ENCODE measurements at places on chromosomes 3 and 15.

GRCh38 chr15:33612721-33613304 is 302.0 kb downstream of the RYR3 start:
- DNase-seq, result no peak

- no peak for DNase-seq
Observed at GRCh38 chr3:29334706-29335105, 53.8 kb downstream of the RBMS3 start.

GRCh38 chr3:70539908-70540307 is 227.5 kb upstream of the MDFIC2 start:
- no peak for DNase-seq

DNA sequence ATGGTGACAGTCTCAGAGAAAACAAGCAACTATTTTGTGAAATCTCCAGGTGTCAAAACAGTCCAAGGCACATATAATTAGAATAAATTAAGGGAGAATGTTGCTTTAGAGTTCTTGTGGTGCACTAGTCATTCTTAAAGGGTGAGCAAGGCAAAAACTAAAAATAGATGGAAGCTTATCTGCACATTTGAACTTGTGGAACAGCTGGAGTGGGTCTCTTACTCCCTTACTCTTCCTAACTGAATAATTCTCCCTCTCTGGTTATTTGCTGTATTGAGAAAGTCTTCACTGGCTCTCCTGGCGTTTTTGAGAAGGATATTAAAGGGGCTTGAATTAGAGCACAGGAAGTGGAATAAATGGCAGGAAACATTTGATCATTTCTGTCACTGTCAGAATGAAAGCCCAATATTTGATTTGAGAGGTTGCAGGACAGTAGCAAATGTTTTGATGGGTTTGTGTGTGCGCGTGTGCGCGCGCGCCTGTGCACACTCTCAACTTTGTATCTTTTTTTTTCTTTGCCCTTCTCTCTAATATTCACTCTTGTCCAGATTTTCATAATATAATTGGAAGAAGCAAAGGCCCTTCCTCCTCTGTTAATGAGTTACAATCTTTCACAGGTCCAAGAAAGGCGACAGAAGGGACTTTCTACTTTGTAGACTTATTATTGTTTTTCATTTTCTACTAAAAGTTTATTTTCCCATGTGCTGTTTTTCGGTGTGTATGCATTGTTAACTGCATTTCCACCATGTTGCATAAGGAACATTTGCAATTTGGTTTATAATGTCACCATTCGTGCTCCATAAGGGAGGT is 40.9 kb downstream of the AKAP13 start:
- no peak for DNase-seq

DNA sequence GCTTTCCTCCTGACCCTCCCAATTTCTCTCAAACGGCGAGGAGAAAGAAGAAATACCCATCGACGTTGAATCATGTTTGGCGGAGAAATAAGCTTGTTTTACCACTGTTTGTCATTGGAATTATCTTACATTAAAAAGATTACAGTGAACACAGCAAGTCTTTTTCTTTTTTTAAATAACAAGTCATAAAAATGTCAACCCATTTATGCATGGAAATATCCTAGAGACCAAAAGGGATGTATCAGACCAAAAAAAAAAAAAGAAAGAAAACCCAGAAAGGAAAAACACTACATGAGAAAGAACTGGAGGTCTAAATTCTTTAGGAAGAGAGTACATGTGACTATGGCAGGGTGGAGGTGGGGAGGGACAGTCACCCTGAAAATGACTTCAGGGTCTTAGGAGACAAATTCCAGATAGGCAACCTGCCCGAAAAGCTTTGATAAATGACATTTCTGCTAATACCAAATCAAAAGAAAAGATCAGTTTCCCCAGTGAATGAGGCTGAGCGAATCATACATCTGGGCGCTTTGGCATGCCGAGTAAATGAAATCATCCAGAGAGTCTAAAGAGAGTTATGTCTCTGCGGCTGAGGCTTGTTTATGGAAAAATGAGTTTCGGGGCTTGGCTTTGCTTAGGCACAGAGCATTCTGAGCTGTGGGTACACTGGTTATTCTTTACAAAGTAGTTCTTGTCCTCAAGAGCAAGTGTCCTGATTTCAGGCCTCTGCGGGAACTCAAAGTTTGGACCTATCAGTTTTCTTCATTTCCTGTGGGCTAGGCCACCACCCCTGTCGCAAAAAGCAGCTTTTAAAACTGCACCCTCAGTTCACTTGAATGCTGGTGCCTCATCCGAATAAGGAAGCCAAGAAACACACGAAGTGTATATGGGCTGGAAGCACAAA is 110.1 kb upstream of the TGFBR2 start:
- DNase-seq, result no peak

DNA sequence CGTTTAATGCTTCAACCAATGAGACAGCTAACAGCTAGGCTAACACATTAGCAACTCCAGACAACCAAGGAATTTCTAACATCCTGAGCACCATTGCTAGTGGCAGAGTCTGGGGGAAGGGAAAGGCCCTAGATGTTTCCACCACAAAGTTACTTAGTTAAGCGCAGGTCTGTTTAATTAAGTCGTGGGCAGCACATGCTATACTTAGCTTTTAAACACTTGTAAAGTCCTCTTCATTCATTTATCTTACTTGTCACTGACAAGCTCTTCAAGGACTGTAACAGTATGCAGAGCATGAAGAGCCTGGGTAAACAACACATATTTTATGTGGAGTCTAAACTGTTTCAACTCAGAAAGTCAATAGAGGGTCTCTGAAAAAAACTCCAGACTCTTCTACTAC is 221.1 kb upstream of the WNT5A start:
- no peak for DNase-seq

DNA sequence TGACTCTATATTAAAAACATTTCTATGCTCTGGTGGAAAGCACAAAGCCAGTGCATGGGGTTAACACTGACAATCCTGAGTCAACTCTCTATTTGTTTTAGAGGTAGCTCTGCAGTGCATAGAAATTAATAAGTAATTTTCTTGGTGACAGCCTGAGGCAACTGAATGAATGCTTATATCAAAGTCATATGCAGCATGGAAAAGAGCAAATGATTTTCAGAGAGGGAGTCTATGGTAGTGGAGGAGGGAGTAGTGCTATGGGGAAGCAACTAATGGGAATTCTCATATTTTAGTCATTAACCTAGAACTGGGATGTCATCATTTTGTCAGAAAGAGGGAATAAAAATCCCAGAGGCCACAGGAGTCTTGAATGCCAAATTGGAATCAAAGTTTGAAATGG is 99.1 kb downstream of the CLSTN2 start:
- DNase-seq, result no peak

DNA sequence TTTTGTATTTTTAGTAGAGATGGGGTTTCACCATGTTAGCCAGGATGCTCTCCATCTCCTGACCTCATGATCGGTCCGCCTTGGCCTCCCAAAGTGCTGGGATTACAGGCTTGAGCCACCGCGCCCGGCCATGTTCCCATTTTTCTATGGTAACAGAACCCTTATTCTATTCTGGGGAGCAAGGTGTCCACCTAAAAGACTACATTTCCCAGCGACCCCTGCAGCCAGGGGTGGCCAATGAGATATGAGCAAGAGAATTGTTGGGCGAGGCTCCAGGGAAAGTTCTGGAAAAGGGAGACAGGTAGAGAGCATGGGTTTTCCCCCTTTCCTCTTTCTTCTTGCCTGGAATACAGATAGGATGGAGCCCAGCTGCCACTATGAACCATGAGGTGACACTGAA is 96.9 kb downstream of the LINGO1 start:
- no peak for DNase-seq

GRCh38 chr15:39128746-39129145 is 452.1 kb upstream of the THBS1 start:
- no peak for DNase-seq

GRCh38 chr3:45765266-45765851 is 31.0 kb downstream of the SLC6A20 start:
- no peak for DNase-seq

DNA sequence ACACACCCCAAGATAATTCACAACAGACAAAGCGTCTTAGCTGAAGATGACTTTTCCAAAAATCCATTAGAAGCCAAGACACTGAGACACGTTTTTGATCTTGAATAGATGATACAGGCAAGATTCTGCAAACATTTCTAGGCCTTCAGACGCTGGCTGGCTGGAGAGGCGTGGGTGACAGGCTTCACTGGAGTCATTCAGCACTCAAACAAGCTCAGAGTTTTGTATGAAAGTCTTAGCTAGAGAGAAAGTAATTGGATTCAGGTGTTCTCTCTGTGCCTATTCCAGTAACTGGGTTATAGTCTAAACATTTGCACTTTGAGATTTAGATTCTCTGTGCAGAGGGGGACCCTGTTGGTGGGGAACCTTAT is 147.7 kb upstream of the BHLHE40 start:
- no peak for DNase-seq

GRCh38 chr3:27610800-27611525 is 111.2 kb downstream of the EOMES start:
- DNase-seq, result no peak

- DNase-seq, result no peak
Observed at GRCh38 chr3:12906141-12906915, 65.0 kb upstream of the RPL32 start.

DNA sequence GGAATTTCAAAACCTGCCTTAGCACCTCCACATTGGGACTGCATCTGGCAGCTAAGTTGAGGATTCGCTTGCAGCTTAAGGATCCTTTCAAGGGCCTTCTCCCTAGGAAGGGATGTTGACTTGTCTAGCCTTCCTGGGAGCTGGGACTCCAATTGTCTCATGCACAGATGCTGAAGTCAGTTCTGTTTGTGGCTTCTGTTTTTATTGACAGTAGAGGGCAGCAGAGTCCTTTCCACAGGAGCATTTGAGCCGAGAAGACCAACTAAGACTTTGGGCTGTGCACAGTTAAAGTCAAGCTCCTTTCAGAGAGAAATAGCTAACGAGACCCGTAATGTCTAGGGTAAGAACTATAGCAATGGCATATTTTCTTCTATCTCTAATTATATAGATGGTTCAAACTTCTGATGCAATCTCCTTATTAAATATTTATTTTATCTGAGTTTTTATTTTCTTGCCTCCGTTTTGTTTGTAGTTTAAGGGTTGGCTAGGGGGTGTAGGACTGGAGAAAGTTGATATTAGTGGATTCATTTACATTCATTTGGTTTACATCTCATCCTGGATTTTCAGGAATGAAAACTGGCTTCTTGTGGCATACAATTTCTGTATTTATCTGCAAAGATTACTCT is 59.7 kb upstream of the KBTBD8 start:
- DNase-seq, result peak; percentile 42

- no peak for DNase-seq
Observed at GRCh38 chr15:93312891-93313486, 224.0 kb upstream of the RGMA start.

DNA sequence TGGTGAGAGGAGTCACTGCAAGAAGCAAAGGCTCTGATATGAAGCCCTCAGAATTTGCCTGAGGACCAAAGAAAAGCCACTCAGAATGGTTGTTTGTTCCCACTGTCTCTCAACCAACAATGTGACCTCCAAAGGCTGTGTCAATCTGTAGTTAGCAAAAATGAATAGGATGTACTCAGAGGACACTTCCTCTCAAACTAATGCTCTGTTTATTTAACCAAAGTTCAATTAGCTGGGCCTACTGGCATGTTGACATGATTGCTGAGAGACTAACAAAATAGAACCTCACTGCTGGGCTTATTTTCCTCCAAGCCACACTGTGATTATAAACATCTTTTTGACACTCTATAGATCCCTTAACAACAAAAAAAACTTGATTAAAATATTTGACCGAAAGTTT is 522.5 kb downstream of the OCA2 start:
- no peak for DNase-seq

GRCh38 chr3:71713041-71713440 is 12.2 kb downstream of the EIF4E3 start:
- no peak for DNase-seq

DNA sequence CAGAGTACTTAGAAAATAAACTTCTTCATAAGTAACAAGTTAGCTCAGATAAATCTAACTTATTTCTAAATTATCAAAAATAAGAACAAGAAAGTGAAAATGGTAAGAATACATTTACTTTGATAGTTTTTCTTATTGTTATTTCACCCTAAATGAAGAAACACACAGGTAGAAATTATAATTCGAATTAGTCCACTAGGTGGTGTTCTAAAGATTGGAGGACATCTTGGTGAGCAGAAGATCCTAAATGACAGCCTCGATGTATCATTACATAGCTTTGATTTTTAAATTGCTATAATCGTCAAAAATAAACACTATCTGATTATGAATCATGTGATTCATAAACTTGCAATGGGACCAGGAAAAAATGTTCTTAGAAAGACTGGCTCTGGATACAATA is 280.8 kb upstream of the UBE2E2 start:
- no peak for DNase-seq

- DNase-seq, result no peak
Observed at GRCh38 chr3:81744366-81744765, 17.1 kb downstream of the GBE1 start.

- DNase-seq, result no peak
Observed at GRCh38 chr3:24310887-24311286, 183.8 kb downstream of the THRB start.

- no peak for DNase-seq
Observed at GRCh38 chr3:130991126-130991525, 35.5 kb downstream of the ASTE1 start.

- no peak for DNase-seq
Observed at GRCh38 chr3:60746043-60746638, 505.1 kb downstream of the FHIT start.

DNA sequence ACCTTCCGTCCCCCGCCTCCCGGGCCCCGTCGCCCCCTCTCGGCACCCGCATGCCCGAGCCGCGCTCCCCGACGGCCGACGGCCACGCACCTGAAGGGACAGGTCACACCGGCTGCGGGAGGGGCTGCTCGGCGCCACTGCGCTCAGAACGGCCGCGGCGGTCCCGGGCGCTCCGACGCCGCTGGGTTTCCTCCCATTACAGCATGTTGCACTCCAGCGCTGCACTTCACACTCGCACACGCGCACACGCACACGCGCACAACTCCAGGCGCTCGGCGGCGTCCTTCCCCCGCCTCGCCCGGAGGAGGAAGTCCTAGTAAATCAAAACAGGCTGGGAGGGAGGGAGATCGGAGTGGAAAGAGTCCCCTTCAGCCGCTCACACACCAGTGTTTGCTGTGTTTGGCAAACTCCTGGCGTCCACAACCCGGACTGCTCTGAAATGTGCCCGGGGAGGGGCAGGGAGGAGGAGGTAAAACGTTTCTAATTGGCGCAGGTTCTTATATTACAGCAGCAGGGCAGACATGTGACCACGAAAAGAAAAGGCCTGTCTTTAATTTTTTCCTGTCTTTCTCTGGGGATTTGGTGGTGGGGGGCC is 76.7 kb upstream of the VGLL4 start:
- DNase-seq, result peak; percentile 45

GRCh38 chr3:195025056-195025883 is 245.7 kb downstream of the XXYLT1 start:
- no peak for DNase-seq

DNA sequence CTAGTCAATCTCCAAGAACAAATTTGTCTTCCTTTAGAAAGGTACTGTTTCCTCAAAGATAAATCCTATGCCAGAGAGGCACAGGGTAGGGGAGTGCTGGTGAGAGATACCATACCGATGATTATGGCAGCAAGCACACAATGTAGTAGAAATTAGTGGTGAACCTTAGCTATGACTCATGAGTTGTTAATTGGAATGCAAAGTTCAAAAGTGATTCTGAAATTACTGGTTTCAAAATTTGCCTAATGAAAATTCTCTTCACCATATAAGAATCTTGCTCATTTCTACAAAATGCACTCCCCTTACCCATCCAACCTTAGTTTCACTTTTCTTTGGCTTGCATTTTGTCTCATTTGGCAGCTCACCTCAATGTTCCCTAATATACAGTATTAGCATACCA is 139.5 kb upstream of the SLC2A2 start:
- DNase-seq, result no peak

GRCh38 chr15:96298217-96298616 is 32.3 kb upstream of the NR2F2 start:
- no peak for DNase-seq

Data from HL-60 (cell line).